ENCODE measurements at places on chromosomes 5 and 9. TPM values are rescaled to one million over a fixed set of nuclear protein-coding genes. Genes with fewer than 3 reads are reported as not detected.

Gene PALM2AKAP2
- 11.8 TPM for total RNA-seq

Gene IGIP
- 0.33 TPM for total RNA-seq

Gene C9
- not detected for total RNA-seq

DNA sequence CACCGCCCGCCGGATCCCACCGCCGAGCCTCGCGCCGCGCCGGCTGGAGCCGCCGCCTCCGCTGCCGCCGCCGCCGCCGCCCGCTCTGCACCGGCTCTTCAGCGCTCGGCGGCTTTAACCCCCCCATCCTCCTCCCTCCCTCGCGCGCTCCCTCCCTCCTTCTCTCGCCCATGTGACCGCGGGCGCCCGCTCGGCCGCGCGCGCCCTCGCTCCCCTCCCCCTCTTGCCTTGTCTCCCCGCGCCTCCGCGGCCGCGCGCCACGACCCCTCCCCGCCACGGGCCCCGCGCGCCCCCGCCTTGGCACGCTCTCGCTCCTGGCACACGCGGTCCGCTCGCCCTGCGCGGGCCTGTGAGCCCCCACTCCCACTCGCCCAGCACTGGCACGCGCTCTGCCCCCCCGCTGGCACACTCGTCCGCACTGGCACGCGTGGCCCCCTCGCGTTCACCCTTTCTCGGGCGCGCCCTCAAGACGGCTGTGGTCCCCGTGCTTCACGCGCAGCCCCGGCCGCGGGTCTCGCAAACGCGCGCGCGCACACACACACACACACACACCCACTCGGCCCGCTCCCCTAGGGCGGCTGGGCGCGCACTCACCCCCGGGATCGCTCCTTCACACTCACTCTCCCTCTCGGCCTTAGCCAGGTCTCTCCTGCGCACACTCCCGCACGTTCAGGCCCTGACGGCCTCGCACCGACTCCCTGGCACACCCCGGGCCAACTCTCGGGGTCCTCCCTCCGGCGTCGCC lies at the start of gene CNTFR:
CNTFR (minus strand) TSS at position 89 of the 745 bp plus-strand sequence. CDS start 20,743 bp downstream, outside the sequence.
- H3K4me3 ChIP-seq = peak within 1 kb of the TSS; percentile 54
- H3K27ac ChIP-seq = no peak within 1 kb of the TSS
- no peak for DNase-seq
- H3K4me1 ChIP-seq = peaks cover 43% of the 10 kb centered on the region
- H3K36me3 ChIP-seq = no peaks in the 10 kb centered on the region
- peaks cover 94% of the 10 kb centered on the region for H3K27me3 ChIP-seq

DNA sequence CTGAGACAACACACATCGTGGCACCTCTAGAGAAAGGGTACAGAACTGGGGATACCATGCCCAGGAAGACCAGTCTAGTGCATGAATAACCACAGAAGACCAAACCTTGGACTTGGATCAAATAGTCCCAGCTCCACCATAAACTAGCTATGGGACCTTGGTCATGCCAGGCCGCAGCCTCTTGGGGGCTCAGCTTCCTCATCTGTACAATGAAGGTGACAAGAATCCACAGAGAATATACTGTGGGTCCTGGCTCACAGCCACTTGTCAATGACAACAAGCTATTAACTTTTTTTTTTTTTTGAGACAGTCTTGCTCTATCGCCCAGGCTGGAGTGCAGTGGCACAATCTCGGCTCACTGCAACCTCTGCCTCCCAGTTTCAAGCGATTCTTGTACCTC lies 3.9 kb downstream of the KYAT1 start:
- H3K27ac ChIP-seq = no peak overlapping the region
- no peaks in the 10 kb centered on the region for H3K27me3 ChIP-seq
- no peaks in the 10 kb centered on the region for H3K36me3 ChIP-seq
- H3K4me3 ChIP-seq = no peak overlapping the region

DNA sequence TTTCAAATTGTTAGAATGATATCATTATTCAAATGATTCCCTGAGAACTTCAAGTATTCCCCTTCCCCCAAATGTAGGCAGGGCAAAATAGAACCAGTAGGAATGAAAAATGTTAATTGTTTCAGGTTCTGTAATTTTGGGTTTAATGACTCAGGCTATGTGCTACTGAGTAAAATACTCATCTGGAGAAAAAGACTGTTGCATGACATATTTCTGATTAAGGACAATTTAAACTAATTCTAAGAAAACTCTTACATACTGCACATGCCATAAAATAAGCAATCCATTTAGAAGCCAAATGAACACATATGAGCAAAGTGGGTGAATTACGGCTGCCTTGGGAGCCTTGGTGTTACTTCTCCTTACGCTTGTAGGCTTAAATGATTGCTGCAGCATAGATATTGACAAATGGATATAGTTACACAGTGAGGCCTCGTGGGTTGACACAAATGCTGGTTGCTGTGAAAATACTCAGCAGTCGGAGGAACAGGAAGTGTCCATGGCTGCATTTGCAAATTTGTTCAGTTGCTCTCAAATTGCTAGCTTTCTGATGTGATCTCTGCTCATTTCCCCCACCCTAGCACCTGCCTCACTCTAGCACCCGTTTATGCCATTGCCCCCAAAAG lies 174.9 kb upstream of the DMAC1 start:
- no peaks in the 10 kb centered on the region for H3K36me3 ChIP-seq
- no peak overlapping the region for H3K27ac ChIP-seq
- H3K27me3 ChIP-seq = no peaks in the 10 kb centered on the region
- no peak overlapping the region for H3K4me3 ChIP-seq
- H3K4me1 ChIP-seq = no peaks in the 10 kb centered on the region

DNA sequence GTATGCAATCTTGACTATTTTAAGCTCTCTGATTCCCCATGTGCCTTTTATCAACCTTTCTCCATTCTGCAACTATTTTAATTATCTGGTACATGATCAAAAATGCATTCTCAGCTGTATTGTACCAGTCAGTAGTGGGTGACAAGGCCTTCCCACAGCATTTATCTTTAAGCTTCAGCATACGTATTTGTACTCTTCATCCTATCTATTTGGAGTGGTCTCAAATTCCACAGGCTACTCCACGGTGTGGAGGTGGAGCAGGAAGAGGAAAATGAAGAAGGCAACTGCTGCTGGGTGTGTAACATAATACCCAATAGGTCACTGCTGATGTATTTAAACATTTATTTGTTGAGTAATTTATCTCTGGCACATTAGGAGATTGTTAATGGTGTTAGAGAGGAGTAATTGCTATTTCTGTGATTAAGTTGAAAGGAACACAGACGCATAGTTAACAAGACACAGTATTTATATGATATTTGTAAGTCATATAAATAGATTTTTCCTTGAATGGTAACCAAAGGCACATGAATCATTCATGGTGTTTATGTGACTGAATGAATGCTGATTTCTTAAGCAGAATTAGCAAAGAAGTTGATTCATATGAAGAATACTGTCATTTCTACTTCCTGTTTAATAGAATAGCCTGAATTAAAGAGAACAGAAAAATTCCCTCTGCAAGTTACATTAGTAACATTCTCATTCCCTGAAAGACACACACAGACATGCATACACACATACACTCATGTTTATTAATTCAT lies 153.8 kb upstream of the NR3C1 start:
- no peaks in the 10 kb centered on the region for H3K27me3 ChIP-seq
- peaks cover 4% of the 10 kb centered on the region for H3K4me1 ChIP-seq
- no peak for DNase-seq
- no peaks in the 10 kb centered on the region for H3K36me3 ChIP-seq

- H3K4me1 ChIP-seq = peaks cover 4% of the 10 kb centered on the region
- no peak overlapping the region for H3K27ac ChIP-seq
- H3K4me3 ChIP-seq = no peak overlapping the region
- no peaks in the 10 kb centered on the region for H3K36me3 ChIP-seq
- DNase-seq = no peak
These were observed 147.4 kb upstream of the DMRT1 start for GRCh38 chr9:694092-694402.

- no peak overlapping the region for H3K27ac ChIP-seq
- no peaks in the 10 kb centered on the region for H3K27me3 ChIP-seq
- H3K36me3 ChIP-seq = peaks cover 12% of the 10 kb centered on the region
- no peak for DNase-seq
- no peak overlapping the region for H3K4me3 ChIP-seq
- no peaks in the 10 kb centered on the region for H3K4me1 ChIP-seq
These were observed 17.0 kb downstream of the ZBTB34 start for GRCh38 chr9:126877418-126877817.

- H3K27me3 ChIP-seq = no peaks in the 10 kb centered on the region
- no peaks in the 10 kb centered on the region for H3K4me1 ChIP-seq
- no peak overlapping the region for H3K27ac ChIP-seq
- H3K4me3 ChIP-seq = no peak overlapping the region
- no peak for DNase-seq
- peaks cover 31% of the 10 kb centered on the region for H3K36me3 ChIP-seq
These were observed 24.0 kb downstream of the ABL1 start for GRCh38 chr9:130858739-130859705.
